ENCODE measurements at places on chromosomes 6 and 20.
A peak's percentile ranks its signal among the peaks of the same experiment; 100 is the strongest.

DNA sequence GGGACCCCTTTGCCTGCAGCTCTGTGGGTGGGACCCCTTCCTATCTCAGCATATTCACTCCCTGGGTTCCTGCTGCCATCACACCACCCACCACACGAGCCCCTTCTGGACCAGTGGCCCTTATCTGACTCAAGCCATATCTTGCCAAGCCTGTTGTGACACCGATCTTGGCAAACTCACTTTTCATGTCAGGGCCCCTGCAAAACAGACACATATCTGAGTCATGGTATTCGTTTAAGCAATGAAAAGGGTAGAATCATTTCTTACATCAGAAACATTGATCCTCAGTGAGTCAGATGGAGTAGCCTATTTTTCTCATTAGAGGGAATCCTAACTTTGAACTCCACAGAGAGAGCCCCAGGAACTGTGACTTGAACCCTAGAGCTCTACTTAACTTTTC lies 10.6 kb downstream of the RAET1E start:
- no peak overlapping the region for H3K27ac ChIP-seq
- peaks cover 4% of the 10 kb centered on the region for H3K27me3 ChIP-seq
- H3K36me3 ChIP-seq, result no peaks in the 10 kb centered on the region
- no peak overlapping the region for H3K4me3 ChIP-seq
- DNase-seq, result no peak

DNA sequence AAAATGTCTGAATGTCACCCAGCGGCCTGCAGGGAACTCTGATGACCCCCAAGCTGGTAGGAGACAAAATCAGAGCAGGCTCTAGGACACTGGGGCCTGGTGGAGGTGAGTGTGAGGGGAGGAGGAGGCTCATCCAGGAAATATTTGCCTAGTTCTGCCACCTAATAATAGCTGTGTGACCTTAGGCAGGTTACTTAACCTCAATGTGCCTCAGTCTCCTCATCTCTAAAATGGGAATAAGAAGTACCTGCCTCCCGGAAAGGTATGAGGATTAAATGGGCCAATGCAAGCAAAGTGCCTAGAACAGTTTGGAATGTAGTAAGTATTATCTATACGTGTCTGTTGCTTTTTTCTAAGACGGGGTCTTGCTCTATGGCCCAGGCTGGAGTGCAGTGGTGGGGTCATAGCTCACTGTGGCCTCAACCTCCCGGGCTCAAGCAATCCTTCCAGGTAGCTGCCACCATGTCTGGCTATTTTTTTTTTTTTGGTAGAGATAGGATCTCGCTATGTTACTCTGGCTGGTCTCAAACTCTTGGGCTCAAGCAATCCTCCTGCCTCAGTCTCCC lies 60.4 kb downstream of the RAB44 start:
- DNase-seq, result no peak
- H3K4me3 ChIP-seq, result no peak overlapping the region
- peaks cover 47% of the 10 kb centered on the region for H3K4me1 ChIP-seq
- no peaks in the 10 kb centered on the region for H3K27me3 ChIP-seq
- no peaks in the 10 kb centered on the region for H3K36me3 ChIP-seq
- H3K27ac ChIP-seq, result peak overlapping the region; percentile 62

GRCh38 chr6:126718600-126719327 lies 378.8 kb downstream of the CENPW start:
- no peaks in the 10 kb centered on the region for H3K36me3 ChIP-seq
- no peak overlapping the region for H3K27ac ChIP-seq
- no peaks in the 10 kb centered on the region for H3K27me3 ChIP-seq
- no peaks in the 10 kb centered on the region for H3K4me1 ChIP-seq

DNA sequence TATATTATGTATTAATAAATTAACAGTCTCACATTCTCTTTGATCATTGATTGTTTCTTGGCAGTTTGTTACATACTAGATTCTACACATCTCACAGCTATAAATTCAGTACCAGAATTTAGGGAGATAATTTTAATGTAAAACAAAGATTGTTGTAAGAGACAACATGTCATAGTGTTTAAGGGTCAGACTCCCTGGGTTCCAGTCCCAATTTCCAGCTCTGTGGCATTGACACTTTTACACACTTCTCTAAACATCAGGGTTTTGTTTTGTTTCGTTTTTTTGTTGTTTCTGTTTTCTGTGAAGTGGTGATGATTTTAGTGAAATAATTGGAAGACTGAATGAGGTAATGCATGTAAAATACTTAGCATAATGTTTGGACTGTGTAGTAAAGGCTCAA lies 19.9 kb downstream of the ADGRB3 start:
- H3K27me3 ChIP-seq, result no peaks in the 10 kb centered on the region
- H3K4me3 ChIP-seq, result no peak overlapping the region
- no peak overlapping the region for H3K27ac ChIP-seq
- H3K36me3 ChIP-seq, result no peaks in the 10 kb centered on the region
- DNase-seq, result no peak

DNA sequence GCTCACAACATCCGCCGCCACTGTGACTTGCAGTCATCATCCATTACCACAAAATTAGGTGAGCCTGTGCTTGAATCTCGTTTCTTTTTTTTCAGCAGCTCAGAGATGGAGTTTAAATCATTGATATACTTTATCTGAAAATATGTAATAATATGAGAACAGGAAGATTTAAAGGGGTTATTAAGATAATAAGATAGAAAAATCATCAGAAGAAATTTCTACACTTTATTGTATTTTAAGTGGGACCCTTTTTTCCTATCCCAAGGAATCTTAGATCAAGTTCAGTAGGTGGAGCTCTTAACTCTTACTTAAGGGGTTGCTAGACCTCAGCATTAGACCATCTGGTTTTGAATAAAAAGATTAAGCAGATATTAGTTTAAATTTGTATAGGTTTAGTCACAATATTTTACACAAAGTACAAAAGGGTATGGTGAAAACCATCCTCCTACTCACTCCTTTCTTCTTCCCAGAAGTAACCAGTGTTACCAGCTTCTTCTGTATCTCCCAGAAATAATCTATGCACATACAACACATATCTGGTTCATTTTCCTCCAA lies 9.4 kb upstream of the NCOA7 start:
- no peaks in the 10 kb centered on the region for H3K27me3 ChIP-seq
- DNase-seq, result peak; percentile 79
- no peak overlapping the region for H3K4me3 ChIP-seq
- H3K27ac ChIP-seq, result no peak overlapping the region
- peaks cover 16% of the 10 kb centered on the region for H3K4me1 ChIP-seq
- peaks cover 17% of the 10 kb centered on the region for H3K36me3 ChIP-seq

DNA sequence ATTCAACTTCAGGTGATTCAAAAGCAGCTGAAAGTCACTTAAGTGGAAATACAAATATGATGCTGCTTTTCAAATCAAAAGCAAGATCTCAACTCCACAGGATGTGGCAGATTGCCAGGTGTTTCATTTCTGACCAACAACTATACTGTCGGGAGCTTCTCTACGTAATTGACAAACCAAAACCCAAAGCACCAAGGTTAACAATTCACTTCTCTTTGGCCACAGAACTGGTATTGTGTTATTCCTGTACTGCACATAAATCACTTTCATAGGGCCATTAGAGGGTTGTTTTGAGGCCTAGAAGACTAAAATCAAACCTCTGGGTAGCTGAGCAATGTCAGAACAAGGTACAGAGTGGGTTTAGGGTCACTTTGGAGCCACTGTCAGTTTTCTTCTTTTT lies 169.7 kb downstream of the HAO1 start:
- H3K4me1 ChIP-seq, result no peaks in the 10 kb centered on the region
- H3K27ac ChIP-seq, result no peak overlapping the region
- no peak overlapping the region for H3K4me3 ChIP-seq
- H3K27me3 ChIP-seq, result no peaks in the 10 kb centered on the region
- peak; percentile 8 for DNase-seq
- H3K36me3 ChIP-seq, result no peaks in the 10 kb centered on the region

DNA sequence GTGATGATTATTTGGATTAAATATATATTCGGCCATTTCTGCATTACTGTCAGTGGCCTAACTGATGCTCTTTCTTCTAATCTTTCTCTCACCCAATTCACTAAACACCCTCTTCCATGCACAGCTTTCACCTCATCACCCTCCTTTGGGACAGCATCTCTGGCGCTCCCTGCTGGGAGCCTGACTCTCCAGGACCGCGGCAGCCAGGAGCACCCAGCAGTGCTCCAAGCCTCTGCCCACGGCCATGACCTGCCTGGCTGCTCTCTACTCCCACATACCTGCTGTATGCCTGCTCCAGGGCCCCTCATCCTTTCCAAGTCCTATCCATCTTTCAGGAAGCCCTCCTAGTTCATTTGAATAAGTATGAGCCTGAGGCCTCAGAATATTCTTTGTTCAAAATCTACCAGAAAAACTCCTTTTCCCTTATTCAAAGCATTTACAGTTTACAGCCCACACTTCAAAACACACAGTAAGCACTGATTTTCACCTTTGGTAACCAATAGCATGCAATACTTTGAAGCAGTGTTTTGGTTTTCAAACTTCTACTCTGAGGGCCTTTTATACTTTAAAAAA lies 15.2 kb downstream of the CTCFL start:
- no peaks in the 10 kb centered on the region for H3K4me1 ChIP-seq
- DNase-seq, result peak; percentile 26
- no peaks in the 10 kb centered on the region for H3K36me3 ChIP-seq
- H3K4me3 ChIP-seq, result no peak overlapping the region
- H3K27ac ChIP-seq, result no peak overlapping the region
- peaks cover 19% of the 10 kb centered on the region for H3K27me3 ChIP-seq

GRCh38 chr6:159594106-159594749 lies 98.8 kb downstream of the SOD2 start:
- DNase-seq, result no peak
- H3K27me3 ChIP-seq, result peaks cover 1% of the 10 kb centered on the region
- H3K27ac ChIP-seq, result no peak overlapping the region

DNA sequence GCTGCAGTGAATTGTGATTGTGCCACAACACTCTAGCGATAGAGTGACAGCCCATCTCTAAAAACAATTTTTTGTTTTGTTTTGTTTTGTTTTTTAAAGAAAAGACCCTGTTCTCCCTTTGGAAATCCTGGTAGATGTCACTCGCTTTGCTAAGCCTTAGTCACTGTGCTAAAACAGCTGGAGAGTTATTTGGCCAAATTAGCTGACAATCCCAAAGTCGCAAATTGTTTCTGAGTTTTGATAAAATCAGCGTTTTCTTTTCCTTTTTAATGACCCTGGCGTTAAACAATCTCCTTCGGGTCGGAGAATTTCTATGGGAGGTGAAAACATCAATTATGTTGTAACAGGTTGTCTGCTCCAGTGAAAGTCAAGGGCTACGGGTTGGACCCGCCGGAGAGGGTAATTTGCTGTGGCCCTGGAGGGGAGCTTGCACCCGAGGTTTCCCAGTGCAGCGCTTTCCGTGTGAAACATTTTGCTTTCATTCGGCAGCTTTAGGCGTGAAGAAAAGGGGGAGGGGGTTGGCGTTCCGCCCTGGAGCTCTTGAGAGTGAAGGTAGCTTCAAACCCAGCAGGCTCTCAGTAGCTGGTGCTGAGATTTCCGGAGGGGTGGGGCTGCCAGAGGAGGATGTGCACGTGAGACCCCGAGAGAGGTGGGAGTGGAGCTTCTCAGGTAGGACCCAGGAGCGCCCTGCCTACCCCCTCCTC lies 296.6 kb downstream of the PHACTR1 start:
- H3K27ac ChIP-seq, result no peak overlapping the region
- H3K4me1 ChIP-seq, result peaks cover 3% of the 10 kb centered on the region
- H3K27me3 ChIP-seq, result peaks cover 47% of the 10 kb centered on the region
- no peaks in the 10 kb centered on the region for H3K36me3 ChIP-seq

DNA sequence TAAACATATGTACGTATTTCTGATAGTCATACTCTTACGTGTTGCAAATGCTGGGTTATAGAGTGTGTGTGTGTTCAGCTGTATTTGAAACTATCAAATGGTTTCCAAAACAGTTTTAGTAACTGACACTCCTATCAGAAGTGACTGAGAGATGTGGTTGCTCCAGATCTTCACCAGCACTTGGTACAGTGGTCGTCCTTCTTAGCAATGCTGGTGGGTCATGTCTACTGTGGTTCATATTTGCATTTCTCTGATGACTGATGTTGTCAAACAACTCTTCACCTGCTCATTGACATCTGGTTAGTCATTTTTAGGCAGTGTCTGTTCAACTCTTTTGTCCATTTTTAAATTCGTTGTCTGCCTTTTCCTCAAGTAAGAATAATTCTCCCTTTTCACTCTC lies 259.3 kb downstream of the KIF16B start:
- H3K27me3 ChIP-seq, result no peaks in the 10 kb centered on the region
- H3K27ac ChIP-seq, result no peak overlapping the region
- H3K36me3 ChIP-seq, result peaks cover 19% of the 10 kb centered on the region
- no peaks in the 10 kb centered on the region for H3K4me1 ChIP-seq
- H3K4me3 ChIP-seq, result no peak overlapping the region

- H3K4me3 ChIP-seq, result no peak overlapping the region
- H3K4me1 ChIP-seq, result peaks cover 2% of the 10 kb centered on the region
- H3K27me3 ChIP-seq, result peaks cover 6% of the 10 kb centered on the region
- no peaks in the 10 kb centered on the region for H3K36me3 ChIP-seq
- DNase-seq, result no peak
These were observed 34.8 kb downstream of the HNF4A start for GRCh38 chr20:44390280-44390679.

- peaks cover 17% of the 10 kb centered on the region for H3K27me3 ChIP-seq
- no peak overlapping the region for H3K4me3 ChIP-seq
- no peak for DNase-seq
- H3K4me1 ChIP-seq, result no peaks in the 10 kb centered on the region
- no peak overlapping the region for H3K27ac ChIP-seq
These were observed 718.0 kb downstream of the UTRN start for GRCh38 chr6:145003145-145003544.

- H3K4me3 ChIP-seq, result no peak overlapping the region
- no peak for DNase-seq
- H3K27me3 ChIP-seq, result peaks cover 2% of the 10 kb centered on the region
- no peaks in the 10 kb centered on the region for H3K36me3 ChIP-seq
- H3K4me1 ChIP-seq, result no peaks in the 10 kb centered on the region
- no peak overlapping the region for H3K27ac ChIP-seq
These were observed 413.2 kb downstream of the GJA1 start for GRCh38 chr6:121848523-121849255.
